IPS DF 19.7 (cell line): ENCODE measurements at places on chromosomes 4 and X.

- no peak for DNase-seq
Measured at GRCh38 chrX:38992441-38993096, 191.3 kb downstream of the MID1IP1 start.

DNA sequence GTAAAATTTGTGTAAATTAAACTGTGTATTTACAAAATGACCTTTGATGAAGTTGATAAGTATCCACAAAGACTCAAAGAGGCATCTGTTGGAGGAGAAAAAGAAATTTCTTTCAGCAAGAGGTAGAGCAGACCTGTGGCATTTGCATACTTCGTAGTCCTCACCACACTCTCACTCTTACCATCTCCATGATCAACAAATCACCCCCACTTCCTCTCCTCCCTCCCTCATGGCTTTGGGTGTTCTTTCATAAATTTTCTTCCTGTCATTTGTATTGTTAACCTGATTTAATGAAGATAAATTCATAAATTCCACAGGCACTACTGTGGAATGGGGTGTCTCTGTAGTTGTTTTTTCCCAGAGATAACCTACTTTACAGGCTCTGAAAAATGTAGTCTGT lies 366.5 kb downstream of the ZNF674 start:
- no peak for DNase-seq

- DNase-seq, result no peak
Measured at GRCh38 chr4:168612450-168613135, 115.7 kb downstream of the PALLD start.

DNA sequence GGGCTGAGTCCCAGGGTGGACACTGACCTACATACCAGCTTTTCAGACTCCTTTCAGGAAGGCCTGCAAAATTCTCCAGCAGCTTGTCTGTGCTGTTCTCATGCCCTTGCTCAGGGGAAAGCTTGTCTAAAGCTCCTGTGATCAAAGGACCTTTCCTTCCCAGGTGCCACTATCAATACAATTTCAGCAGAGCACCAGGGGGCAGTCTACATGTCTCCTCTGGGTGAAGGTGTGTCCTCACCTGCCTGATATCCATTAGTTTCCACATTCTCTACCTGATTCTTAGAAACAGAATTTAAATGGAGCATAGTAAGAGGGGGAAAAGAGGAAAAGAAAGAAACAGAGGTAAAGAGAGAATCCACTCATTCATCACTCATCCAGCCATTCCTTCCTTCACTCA lies 114.2 kb downstream of the PPARGC1A start:
- DNase-seq, result no peak

DNA sequence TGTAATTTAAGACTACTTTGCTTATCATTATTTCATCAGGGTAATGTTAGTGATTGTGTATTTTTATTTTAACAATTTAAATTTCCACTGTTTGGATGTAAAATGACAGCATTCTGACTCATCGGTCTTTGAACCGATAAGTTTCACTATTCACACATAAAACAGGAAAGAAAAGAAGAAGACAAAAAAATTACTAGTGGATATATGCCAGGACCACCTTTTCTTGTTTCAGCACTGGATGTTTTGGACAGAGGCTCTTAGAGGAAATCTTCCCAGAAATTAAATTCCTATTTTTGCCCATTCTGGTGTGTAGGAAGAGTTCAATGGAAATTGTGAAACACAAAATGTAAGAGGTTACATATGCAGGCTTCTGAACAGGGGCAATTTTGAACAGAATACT lies 57.4 kb downstream of the VEGFC start:
- DNase-seq, result no peak

DNA sequence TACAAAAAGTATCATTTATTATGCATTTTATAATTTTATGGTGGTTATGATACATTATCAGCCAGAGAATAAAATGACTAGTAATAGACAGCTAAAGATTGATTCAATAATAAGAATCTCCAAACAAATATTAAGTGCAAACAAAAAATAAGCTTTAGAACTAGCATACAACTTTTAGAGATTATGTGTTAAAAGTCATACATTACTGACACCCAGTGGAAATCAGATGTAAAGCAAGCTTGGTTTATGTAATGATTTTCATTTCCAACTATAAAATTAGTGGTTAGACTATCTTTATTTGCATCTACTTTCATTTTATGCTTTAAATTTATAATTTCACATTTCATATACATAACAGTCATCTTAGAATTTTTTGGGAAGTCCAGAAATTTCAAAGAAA lies 57.7 kb downstream of the IL13RA2 start:
- DNase-seq, result no peak

GRCh38 chr4:122662701-122663100 lies 41.8 kb upstream of the IL21 start:
- DNase-seq, result no peak

- DNase-seq, result no peak
Measured at GRCh38 chrX:119516157-119516702, 48.0 kb downstream of the SLC25A5 start.

DNA sequence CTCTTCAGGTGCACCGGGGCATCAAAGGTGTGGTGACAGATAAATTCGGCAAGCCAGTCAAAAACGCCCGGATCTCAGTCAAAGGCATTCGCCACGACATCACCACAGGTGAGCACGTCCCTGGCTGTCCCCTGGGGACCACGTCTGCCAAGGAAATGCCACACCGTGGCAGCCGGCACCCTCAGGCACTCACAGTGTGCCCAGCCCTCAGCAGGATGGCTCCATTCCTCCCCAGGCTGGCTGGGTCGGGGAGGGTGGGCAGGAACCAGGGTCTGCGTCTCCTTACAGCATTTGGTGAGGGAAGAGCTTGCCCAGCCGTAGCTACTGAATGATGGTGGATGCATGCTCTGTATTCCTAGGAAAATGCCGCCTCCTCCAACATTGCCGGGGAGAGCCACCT lies 25.9 kb downstream of the CPZ start:
- DNase-seq, result no peak

DNA sequence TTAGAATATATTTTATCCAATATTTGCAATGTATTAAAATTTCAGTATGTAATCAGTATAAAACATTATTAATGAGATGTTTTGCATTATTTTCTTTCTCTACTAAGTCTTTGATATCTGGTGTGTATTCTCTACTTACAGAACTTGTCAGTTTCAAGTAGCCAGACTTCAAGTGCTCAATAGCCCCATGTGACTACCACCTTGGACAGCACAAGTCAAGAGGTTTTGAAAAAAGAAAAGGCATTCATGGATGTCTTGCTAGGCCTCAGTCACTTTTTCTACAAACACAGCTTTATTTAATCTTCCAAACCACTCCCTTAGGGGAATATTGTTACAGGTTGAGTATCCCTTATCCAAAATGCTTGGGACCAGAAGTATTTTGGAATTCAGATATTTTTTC lies 189.4 kb downstream of the QDPR start:
- no peak for DNase-seq

GRCh38 chrX:15398874-15399273 lies 14.7 kb upstream of the VEGFD start:
- DNase-seq, result no peak

GRCh38 chr4:183504930-183505610 lies at the start of gene ING2:
Gene ING2 (plus strand): TSS chr4:183505058. CDS start chr4:183505196, 138 bp downstream.
- DNase-seq, result no peak

- DNase-seq, result no peak
Measured at GRCh38 chr4:71095545-71095944, 102.1 kb downstream of the DCK start.

DNA sequence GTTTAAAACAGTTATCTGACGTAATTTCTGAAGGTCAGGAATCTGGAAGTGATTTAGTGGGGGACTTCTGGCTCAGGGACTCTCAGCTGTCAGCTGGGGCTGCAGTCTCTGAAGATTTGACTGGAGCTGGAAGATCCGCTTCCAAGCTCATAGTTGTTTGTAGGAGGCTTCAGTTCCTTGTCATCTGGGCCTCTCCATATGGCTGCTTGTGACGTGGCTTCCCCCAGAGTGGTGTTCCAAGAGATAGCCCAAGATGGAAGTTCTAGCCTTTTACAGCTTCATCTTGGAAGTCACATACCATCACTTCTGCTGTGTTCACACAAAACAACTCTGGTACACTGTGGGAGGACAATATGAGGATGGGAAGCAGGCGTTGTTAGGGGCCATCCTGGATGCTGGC lies 2.1 kb downstream of the MPC1L start:
- no peak for DNase-seq

DNA sequence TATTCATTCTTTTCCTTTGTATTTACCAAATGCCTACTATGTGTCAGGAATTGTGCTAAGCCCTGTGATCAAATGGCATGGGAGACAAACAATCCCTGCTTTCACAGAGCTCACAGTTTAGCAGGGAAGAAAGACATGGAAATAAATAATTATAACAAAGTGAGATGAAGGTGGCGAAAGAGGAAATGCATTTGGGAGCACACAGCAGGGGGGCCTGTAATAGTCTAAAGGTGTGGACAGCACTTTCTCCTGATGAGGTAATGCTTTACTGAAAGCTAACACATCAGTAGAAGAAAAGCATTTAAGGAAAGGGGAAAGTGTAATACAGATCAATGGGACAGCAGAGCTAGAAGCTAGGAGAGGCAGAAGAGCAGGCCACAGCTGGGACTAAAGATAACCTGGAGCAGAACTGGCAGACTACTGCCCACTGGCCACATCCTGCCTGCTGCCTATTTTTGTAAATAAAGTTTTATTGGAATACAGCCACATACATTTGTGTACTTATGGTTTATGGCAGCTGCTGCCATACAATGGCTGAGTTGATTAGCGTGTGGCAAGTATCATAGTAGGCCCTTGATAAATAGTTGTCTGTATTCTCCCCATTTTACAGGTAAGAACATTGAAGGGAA lies 67.1 kb upstream of the TAPT1 start:
- no peak for DNase-seq

GRCh38 chr4:53776141-53776540 lies 184.9 kb upstream of the LNX1 start:
- no peak for DNase-seq

GRCh38 chrX:78593701-78594100 lies 65.4 kb downstream of the RTL3 start:
- DNase-seq, result no peak

DNA sequence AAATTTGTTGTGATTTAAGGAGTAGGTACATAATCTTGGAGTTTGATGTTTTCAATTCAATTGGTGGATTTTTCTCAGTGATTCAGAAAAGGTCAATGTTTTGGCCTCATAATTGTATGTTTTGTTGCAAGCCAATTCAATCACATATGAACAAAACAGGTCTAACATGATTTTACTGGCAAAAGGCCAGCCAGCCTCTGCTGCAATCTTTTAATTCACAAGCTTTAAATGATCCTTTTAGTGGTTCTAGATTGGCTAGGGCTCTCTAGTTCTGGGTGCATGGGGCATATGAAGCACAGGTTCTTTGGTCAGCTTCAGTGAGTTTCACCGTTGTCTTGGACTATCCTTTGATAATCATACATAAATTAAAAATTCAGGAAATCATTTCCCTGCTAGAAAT lies 19.2 kb upstream of the SLC6A14 start:
- no peak for DNase-seq

DNA sequence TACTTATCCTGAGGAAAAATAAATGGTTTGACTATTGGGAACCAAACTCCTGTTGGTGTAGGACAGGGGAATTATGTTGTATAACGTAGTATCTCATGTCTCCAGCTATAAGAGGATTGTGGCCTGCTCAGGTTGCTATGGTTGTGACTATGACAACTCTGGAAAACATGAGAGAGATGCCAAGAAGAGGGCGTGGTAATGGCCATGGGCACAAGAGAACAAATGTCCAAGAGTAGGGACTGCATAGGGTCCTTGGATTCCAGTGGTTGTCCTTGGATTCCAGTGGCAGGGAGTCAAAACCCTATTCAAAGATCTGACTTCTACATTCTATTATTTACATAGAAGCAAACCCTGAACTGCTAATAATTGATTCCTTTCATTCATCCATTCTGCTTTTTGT lies 6.8 kb upstream of the MOB1B start:
- no peak for DNase-seq
